ENCODE measurements at places on chromosomes 5 and 9.

DNA sequence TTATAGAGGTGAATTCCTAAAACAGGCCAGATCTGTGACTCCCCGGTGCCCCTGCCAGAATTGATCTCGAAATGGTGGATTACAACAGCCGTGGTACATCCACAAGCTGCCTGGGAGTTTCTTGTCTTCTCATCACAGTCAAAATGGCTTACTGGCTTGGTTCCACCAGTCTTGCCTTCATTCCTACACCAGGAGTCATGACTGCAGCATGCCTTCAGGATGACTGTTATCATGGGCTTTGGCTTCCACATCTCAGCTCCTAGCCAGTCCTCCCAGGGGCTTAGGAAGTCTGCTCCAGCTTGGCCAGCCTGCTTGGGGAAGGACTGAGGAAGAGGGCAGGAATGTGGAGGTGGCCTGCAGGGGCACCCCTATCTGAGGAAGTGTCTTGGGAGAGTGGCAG, 132.9 kb upstream of the NR3C1 start:
- no peak for DNase-seq

DNA sequence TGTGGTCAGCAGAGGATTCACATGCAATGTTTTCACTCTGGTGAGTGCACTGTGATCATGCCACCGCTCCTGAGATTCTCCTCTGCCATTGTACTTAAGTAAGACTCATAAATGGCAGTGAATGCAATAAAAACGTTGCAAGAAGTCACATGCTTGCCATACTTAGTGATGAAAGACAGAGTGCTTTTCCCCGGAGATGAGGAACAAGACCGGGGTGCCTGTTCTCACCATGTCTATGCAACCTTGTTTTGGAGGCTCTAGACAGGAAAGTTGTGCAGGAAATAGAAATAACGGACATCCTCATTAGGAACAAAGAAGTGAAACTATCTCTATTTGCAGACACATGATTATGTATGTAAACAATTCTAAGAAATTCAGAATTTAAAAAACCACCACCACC, 84.7 kb upstream of the IRX2 start:
- DNase-seq = no peak

DNA sequence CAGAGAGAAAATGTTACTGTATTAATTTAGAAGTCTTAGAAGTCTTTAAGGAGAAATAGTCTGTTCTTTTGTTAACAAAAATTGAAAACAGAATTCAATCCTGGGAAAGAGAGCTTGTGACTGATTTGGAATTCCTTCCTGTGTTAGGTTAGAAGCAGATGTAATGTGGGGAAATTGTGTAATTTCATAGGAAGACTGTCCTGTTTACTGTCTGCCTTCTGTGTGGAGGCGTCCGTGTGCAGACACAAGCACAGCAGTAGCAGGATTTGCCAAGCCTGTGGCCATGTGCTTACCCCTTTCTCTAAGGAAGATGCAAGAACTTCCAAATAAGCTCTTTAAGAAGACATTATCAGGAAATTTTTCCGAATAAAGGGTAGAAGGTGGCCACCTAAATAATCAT, 36.7 kb upstream of the F2R start:
- DNase-seq = no peak

GRCh38 chr5:39413771-39414170, 11.0 kb downstream of the DAB2 start:
- DNase-seq = no peak

DNA sequence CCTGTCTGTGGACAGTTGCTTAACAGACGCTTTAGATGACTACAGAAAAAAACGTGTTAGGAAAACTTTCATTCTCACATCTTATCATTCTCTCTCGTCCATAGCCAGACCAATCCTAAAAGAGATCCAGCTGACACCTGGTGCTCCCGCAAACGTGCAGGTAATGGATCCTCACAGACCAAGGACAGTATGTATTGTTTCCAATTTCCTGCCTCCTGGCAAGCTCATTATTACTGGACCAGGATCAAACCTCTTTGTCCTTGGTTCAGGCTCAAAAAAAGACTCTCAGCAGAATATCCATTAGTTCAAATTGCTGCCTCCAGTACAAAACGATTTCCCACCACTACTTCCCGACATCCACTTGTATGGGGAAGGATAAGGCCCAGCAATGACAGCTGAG, 62.4 kb downstream of the SERINC5 start:
- no peak for DNase-seq

- DNase-seq = no peak
Measured at GRCh38 chr5:132608107-132608506, 49.9 kb upstream of the IL13 start.

DNA sequence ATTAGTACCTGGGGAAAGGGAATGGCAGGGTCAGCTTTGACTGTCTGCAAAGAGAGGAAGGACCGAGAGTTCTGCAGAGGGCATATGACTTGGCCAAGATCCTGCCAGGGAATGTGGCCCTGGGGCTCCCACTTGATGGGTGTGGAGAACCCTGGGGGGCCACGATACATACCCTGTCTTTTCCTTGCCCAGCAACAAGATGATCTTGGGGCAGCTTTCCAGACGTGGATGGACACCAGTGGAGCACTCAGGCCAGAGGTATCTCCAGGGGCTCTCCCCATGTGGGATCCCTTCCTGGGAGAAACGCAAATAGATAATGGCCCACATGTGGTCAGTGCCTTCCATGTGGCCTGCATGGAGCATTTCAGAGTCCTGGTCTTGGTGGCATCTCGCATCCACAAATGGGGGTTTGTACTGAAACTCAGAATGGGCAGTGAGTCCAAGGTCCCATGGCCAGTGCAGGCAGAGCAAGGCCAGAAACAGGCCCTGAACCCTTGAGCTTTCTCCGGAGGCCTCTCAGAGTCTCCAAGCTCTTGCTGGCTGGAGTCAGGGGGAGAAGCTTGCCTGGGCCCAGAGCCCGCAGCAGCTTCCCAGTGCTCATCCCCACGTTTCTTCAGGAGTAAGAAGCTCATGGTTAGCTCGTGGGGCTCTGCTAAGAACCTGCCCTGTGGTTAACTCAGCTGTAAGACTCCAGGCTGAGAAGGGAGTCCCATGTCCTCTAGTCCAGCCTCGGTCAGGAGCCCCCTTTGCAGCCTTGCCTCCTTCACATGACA, 18.3 kb upstream of the ORM1 start:
- DNase-seq = no peak

- DNase-seq = no peak
Measured at GRCh38 chr9:22203371-22204138, 194.4 kb upstream of the CDKN2B start.

GRCh38 chr5:7461371-7461770, 65.4 kb downstream of the ADCY2 start:
- no peak for DNase-seq

- no peak for DNase-seq
Measured at GRCh38 chr5:150429410-150429873, 16.7 kb upstream of the CD74 start.

GRCh38 chr9:121071370-121071755, 3.4 kb upstream of the CNTRL start:
- peak; percentile 40 for DNase-seq

GRCh38 chr5:127923804-127924570, 159.6 kb upstream of the SLC12A2 start:
- no peak for DNase-seq

DNA sequence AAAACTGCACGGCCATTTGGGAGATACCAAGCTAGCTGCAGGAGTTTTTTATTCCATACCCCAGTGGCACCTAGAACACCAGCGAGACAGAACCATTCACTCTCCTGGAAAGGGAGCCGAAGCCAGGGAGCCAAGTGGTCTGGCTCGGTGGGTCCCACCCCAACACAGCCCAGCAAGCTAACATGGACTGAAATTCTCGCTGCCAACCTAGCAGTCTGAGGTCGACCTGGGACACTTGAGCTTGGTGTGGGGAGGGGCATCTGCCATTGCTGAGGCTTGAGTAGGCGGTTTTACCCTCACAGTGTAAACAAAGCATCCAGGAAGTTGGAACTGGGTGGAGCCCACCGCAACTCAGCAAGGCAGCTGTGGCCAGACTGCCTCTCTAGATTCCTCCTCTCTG, 108.9 kb upstream of the CHD1 start:
- no peak for DNase-seq

DNA sequence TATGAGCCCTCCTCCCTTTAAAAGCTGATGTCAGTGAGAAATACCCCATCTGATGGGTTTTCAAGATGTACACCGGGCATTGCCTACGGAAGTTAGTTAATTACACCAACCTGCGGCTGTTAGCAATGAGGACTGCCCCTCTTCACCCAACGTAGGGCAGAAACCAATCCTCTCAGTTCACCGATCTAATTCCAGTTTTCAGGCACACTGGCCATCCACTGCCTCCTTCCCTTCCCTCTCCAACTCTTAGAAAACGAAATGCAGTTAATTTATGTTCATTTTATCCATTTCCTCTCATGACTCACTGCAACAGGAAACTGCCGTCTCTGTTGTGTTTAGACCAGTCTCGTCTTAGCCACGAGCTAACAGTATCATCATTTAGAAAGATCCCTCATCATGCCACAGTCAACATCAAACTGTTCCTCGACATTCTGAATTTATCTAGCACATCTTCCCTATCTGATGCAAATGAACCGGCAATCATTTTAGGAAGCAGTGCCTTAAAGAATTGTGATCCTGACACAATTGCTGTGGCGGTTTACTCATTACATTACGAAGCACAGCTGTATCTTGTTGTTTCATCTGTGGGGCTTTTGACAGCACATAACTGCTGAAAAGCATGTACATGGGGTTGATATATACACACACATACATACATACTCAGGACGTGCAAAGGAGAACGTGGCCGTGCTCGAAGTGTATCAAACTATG, 168.6 kb downstream of the EFNA5 start:
- DNase-seq = peak; percentile 32

DNA sequence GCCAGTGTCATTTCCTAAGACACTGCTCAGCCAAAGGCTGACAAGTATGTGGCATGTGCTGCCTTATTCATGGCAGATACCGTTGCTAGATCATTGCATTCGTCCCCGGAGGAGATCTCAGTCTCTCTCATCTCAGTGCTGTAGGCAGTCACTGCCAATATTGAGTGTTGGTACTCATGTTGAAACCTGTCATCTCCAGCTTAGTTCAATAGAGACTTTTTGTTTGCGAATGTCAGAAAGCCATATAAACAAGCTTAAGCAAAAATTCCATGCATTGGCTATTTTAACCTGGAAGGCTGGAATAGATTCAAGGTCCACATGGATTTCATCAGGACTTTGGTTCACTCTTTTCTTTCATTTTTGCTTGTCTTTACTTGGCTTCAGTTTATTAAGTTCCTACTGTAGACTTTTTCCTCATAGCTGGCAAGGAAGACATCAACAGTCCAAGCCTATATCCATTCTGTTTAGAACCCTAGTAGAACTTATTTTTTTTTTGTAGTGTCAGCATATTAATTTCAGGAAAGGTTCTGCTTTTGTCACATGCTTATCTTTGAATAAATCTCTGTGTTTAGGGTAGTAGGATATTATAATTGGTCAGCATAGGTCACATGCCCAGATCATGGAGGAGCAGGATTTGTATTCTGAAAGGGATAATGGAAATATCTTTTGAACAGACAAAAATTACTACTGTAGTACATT, 66.8 kb downstream of the FCHO2 start:
- no peak for DNase-seq

DNA sequence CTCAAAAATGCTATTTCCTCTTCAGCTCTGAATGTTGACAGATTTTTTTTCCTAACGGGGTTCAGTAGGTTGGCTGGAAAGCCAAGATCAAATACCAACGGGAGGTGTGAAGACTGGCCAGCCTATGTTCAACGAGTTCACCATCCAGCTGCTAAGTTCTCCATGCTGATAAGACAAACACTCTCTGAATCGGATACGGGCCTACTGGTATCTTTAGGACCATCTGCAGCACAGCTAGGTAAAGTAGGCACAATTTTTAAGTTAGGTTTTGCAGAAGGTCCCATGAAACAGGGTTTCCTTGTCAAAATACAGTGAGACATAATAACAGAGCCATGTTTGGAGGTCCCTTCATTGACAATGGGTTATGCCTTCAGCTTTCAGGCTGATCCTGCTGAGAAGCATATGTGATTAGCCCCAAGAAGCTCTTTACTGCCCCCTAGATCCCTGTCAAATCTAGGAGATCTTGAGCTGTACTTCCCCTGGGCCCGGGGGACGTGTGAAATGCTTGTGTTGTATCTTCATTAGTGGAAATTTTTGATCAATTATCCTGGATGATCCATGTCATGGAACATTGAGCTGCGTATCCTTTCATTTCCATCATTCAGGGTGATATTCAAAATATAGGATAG, 60.6 kb downstream of the PGM5 start:
- peak; percentile 2 for DNase-seq

DNA sequence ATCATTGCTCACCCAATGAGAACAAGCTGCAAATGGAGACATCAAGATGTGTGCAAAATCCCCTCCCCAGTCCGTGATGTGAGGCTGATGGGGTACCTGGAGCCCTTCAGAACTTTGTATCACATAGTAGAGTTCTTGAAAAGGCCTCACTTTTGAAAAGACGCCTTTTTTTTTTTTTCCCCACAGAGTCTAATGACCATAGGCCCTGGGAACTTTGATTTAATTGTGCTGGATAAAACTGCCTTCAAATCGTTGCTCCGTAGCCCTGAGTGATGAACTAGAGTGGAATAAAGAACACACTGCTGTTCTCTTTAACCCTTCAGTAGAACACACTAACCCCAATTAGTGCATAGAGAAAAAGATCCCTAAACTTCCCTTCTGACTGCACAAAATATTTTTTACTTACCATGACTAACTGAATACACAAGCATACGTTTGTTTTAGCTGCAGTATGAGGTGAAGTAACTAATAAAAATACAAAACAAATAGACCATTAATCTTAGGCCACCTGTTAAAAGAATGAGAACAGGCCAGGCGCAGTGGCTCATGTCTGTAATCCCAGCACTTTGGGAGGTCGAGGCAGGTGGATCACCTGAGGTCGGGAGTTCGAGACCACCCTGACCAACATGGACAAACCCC, 15.1 kb downstream of the PSAT1 start:
- DNase-seq = no peak

- DNase-seq = no peak
Measured at GRCh38 chr5:113068559-113068958, 92.0 kb downstream of the DCP2 start.

DNA sequence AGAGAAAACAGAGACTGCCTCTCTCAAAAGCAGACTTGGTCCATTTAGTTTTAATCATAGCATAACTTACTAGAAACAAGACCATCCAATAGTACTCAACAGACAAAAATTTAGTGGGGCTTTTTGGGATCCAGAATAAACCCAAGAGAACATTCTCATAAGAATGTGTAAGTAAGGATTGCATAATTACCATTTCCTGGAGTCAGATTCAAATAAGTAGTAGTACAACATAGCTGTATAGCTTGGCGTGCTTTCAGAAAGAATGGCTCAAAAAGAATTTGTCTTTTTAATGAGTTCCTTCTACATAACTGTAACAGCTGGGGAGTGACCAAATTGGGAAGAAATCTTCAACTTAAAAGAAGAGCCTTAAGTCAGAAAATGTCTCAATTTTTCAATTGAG, 145.4 kb downstream of the DENND1A start:
- DNase-seq = no peak

Measured in activated CD4-positive, alpha-beta T cell treated with anti-CD3 and anti-CD28 coated beads, Interleukin-2, Interleukin-4, amounts not matched to agents 100 ng/mL and 50 ng/mL, durations not matched to agents 16 hours and 8 hours (primary cell).